ENCODE measurements at places on chromosomes 3 and 15.
A peak's percentile ranks its signal among the peaks of the same experiment; 100 is the strongest.

DNA sequence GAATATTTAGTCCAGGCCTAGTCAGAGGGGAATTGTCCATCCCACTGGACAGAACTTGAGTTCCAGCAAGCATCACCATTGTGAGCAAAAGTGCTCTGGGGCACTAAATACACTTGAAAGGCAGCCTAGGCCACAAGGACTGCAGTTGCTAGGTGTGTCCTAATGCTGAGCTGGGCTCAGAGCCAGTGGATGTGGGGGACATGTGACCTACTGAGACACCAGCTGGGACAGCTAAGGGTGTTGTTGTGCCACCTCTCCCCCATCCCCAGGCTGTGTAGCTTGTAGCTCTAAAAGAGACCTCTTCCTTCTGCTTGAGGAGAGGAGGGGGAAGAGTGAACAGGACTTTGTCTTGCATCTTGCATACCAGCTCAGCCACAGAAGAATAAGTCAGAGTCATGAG lies 120.9 kb downstream of the DTWD1 start:
- DNase-seq = peak; percentile 27

- no peak for DNase-seq
Measured at GRCh38 chr15:95085056-95085455, 853.7 kb downstream of the MCTP2 start.

- DNase-seq = no peak
Measured at GRCh38 chr3:100023595-100023994, 90.7 kb downstream of the FILIP1L start.

DNA sequence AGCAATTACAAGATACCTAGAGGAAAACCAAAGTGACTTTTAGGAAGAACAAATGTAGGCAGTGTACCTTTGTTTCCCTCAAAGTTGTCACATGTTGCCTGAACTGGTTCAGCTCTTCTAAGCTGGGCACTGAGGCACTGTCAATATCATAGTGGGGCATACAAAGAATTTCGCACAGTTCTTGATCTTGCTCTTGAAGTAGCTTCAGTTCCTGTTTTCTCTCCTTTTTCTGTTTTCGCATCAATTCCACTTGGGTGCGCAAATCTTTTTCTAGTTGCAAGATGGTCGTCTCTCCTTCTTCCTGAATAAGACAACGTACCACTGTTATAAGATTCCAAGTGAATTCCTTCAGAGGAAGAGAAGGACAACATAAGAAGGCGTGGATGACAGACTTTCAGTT lies 12.7 kb downstream of the PRC1 start:
- DNase-seq = no peak

- no peak for DNase-seq
Measured at GRCh38 chr3:197219619-197220018, 78.8 kb downstream of the DLG1 start.

DNA sequence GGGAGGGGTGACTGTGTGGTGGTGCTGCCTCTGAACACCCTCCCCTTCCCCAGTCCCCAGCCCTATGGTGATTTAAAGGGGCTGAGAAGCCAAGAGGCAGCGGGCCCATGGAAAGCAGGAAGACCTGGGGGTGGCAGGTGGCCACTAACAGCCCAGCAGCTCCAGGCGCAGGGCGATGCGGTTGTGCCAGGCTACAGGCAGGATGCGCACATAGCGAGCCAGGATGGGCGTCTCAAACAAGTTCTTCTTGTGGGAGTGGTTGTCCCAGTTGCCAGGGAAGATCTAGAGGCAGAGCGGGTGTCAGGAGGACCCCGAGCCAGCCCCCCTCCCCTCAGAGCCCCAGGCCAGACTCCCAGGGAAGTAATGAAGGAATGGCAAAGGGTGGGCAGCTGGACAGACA lies 3.9 kb upstream of the HAPLN3 start:
- DNase-seq = no peak

DNA sequence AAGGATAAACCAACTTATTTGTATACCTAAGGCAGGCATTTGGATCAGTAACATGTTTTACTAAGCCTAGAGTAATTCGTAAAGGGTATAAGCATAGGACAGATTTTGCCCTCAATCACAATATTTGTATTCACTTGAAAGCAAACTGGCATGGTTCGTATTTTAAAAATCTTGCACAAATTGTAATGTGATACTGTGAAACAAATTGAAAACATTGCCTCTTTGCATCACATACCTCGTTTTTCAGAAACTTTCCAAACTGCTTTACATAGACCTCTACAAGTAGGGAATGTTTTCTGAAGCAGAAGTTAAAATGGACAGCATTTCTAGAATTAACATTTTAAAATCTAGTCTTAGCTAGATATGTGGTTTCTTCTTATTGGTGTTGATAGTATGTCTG lies 11.6 kb downstream of the KBTBD8 start:
- DNase-seq = no peak

DNA sequence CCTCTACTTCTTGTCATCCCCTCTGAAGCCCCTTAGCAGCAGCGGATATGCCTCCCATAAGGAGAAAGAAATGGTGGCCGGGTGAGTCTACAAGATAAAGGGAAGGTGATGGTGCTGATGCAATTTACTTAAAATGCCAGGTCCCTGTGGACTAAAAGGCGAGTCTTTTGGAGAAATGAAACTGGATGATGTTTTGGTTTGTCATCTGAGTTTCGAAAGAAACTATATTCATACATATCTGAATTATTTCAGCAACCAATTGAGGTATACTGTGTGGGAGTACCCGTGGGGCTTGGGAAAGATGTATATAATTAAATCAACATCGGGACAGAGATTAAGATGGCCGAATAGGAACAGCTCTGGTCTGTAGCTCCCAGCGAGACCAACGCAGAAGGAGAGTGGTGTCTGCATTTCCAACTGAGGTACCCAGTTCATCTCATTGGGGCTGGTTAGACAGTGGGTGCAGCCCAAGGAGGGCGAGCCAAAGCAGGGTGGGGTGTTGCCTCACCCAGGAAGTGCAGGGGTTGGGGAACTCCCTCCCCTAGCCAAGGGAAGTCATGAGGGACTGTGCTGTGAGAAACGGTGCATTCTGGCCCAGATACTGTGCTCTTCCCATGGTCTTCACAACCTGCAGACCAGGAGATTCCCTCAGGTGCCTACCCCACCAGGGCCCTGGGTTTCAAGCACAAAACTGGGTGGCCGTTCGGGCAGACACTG lies 210.6 kb upstream of the CHRM5 start:
- no peak for DNase-seq

DNA sequence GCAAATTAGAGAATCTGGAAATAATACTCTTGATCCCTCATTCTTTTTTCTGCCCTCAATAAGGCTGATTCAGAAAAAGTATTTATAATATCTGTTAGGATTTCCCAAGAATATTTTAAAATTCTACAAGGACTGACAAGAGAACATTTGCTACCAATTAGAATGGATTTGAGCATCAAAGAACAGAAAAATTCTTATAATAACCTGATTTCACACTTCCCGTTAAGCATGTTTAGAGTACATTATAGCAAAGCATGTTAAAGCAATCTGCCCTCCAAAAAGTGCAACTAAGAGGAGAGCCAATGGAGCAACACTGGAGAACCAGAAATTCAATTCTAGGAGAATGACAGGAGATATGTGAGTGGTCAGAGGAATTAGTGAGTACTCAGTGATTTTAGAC lies 57.2 kb downstream of the THBS1 start:
- no peak for DNase-seq

GRCh38 chr3:146470425-146470990 lies 1.1 kb upstream of the PLSCR2 start:
- DNase-seq = no peak

GRCh38 chr3:188111002-188111584 lies 42.9 kb upstream of the LPP start:
- DNase-seq = no peak

DNA sequence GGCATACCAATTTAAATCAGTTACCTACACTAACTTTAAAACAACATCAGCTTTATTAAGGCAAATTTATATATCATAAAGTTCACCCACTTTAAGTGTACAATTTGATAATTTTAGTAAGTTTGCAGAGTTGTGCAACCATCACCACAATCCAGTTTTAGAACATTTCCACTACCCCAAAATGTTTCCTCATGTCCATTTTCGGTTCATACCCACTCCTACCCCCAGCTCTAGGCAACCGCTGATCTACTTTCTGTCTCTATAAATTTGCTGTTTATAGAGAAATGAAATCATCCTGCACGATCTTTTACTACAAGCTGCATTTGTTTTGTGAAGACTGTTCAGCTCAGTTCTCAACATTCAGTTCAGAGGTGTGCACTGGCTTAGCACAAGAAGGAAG lies 31.5 kb upstream of the FAM81A start:
- no peak for DNase-seq

- DNase-seq = no peak
Measured at GRCh38 chr15:27427276-27427675, 456.3 kb downstream of the GABRG3 start.

GRCh38 chr3:8851703-8852102 lies 82.3 kb upstream of the OXTR start:
- DNase-seq = peak; percentile 91

Measured in M059J (cell line).